Effector CD8-positive, alpha-beta T cell (primary cell): ENCODE measurements at places on chromosomes 2 and 18.

GRCh38 chr2:216621292-216621691 lies 11.9 kb upstream of the IGFBP2 start:
- no peak for DNase-seq

DNA sequence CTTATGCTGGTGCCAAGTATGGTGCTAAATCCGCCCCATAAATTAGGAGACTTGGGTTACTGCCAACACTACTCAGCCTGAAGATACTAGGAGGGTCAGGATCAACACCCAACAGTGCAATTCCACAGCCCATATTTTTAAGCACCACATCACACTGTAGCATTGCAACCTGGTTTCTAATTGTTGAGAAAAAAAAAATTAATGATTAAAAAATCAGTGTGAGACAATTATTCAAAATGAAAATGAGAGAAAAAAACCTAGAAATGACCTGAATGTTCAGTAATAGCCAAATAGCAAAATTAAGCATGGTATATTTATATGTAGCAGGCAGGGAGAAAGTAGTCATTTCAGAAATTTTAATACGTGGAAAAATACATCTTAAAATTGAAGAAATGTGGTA lies 29.2 kb upstream of the HNRNPLL start:
- no peak for DNase-seq

DNA sequence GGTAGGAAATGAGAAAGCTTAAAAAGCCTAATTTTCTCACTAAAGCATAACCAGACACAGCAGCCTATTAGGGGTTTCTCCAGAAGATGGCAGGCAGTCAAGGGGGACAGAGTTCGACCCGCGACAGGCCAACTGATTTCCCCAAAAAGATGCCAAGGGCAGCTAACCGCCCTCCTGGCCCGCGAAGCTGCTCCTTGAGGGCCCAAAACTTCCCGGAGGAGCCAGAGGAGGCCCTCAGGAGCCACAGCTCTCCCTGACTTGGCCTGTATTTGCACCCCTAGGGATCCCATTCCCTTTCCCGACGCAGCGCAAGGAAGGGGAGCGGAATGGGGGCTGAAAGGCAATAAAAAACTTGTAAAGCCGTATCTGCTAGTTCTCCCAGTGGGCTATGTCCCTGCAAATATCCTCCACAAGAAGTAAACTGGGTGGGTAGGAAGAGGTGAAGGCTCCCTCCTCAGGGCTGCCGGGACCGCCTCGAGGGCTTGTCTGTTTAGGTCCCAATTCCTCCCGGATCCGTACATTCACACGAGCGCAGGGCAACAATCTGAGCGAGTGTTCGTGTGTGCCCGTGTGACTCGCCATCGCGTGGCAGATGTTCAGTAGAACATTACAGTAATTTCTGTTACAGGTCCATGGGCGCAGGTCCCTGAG lies 756 bp upstream of the NAGK start:
- DNase-seq = no peak

GRCh38 chr18:58269931-58270330 lies 225.9 kb downstream of the NEDD4L start:
- no peak for DNase-seq

GRCh38 chr2:65071499-65072180 lies 15.4 kb downstream of the CEP68 start:
- DNase-seq = no peak

- no peak for DNase-seq
Observed at GRCh38 chr2:177501186-177501585, 108.6 kb downstream of the AGPS start.

DNA sequence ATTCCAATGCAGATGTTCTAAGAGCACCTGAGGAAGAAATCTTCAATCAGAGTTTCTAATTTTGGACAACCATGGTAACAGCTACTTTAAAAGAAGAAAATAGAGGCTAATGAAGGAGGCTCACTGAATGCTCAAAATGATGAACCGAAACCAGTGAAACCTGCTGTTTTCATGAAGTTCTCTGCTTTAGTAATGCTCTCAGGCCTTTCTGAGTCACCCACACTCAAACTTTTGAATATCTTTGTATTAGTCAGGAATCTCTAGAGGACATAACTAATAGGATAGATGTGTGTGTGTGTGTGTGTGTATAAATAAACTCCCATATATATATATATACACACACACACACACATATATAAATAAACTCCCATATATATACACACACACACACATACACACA lies 76.9 kb upstream of the RIT2 start:
- no peak for DNase-seq

DNA sequence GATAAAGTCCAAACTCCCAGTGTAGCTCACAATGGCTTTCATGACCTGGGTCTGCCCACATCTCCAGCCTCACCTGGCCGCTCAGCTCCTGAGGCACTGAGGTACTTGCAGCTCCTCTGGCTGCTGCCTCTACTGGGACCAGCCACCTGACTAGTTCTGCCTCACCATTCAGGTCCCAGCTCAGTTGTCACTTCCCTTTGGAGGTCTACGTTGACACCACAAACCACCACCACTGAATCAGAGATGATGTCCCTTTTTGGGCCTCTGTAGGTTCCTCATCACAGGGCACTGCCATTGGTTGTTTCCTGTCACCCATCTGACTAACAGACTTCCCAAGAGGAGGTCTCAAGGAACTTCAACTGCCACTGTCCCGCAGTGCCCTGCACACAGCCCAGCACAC lies 21.2 kb downstream of the SPP2 start:
- no peak for DNase-seq

GRCh38 chr2:12320027-12320734 lies 396.6 kb upstream of the TRIB2 start:
- no peak for DNase-seq

DNA sequence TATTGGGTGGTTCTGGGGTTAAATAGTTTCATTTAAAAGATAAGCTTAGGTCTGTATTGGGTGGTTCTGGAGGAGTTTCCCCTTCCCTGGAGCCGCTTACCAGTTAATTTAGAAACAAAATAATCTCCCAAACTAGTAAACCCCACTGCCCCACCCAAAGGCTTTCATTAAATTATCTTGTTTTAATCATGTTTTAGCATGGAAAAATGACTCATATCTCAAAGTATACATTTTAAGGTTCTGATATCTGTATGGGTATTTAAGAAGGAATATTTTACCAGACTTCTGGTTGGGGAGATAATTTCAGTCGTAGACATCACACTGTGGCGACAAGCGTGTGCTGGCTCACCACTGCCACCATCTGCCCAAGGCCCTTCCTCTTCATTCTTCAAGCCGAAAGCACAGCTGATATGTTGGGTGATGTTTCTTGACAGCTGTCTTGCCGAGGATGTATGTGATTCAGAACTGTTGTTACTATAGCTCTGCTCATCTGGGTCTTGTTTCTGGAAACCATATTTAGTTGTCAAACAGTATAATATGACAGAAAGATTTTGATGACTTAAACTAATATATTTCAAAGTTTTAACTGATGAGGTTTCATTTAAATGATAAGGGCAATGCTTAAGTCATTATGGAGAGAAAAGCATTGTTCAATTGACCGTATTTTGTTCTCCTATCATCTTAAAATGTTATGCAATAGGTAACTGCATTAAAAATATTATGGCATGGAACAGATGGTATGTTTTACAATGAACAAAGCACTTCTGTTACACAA lies 5.1 kb downstream of the FIGLA start:
- no peak for DNase-seq

- no peak for DNase-seq
Observed at GRCh38 chr2:151556121-151556520, 146.4 kb downstream of the RIF1 start.

GRCh38 chr2:30709516-30709915 lies 97.7 kb downstream of the CAPN13 start:
- DNase-seq = no peak

GRCh38 chr18:75482880-75483279 lies 55.4 kb upstream of the SMIM21 start:
- DNase-seq = no peak

DNA sequence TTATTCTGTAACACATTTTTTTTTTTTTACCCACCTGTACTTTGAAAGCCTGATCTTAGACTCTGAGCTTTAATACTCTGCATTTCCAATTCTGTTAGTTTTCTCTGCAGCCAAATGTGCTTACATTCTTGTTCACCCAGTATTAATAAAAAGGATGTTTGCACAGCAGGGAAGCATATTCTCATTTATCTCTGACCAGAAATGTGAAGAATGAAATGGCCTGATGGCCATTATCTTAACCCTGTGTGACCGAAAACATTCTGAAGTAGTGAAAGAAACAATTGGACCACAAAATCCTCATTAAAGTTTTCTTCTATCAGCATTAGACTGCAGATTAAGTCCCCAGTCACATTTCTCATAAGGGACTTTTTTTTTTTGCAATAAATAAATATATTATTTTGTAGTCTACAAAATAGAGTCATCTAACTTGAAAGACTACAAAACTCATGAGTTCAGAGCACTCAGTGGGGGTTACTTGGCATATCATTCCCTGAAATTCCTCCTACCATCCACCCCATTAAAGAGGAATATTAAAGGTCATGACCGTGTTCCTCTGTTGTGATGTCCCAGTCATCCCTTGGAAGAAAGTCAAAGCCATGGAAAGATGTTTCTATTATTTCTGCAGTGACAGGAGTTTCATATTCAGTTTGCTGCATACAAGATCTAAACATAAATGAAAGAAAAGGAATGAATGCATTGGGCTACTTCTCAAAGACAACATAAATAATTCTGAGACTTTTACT lies 364.4 kb downstream of the RND3 start:
- DNase-seq = no peak

GRCh38 chr2:26652361-26653041 lies 11.3 kb upstream of the CIB4 start:
- DNase-seq = no peak

- DNase-seq = no peak
Observed at GRCh38 chr2:156896294-156896693, 361.2 kb upstream of the GALNT5 start.

GRCh38 chr2:109609352-109610024 lies 4.3 kb downstream of the SEPTIN10 start:
- no peak for DNase-seq

GRCh38 chr18:59386909-59387686 lies 28.0 kb upstream of the LMAN1 start:
- DNase-seq = no peak

DNA sequence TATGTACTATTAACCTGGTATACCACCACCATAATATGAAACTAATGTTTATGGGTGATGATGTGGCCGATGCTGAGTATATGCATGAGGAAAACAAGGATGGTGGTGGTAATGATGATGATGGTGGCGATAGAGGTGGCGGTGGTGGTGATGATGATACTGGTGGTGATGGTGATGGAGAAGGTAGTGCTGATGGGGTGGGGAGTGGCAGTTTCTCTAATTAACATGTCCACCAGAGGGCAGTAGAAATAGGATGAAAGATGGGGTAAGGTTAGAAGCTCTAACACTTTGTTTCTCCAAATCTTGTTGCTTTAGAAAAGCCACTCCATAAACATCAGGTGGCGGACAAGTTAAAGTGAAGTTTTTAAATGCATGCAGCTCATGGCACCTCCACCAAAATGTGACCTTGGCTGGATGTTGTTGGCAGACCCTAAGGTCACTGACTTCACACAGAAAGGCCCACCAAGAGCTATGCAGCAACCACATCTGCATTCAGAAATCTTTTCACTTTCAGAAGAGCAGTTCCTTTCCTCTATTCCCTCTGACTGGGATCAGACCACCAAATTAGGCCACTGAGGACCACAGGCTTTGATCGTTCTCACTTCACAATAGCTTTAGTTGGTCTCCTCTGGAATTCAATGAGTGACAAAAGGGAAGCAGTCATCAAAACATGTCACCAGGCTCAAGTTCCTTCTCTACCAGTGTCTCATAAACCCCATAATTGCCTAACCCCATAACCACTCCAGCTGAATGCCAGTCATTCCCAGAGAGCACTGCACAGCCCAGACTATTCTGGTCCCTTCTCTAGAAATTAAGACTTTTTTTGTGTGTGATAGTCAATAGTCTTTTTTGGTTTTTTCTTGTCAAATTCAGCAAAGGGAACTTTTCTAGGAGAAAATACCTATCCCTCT lies 7.5 kb upstream of the BCL11A start:
- DNase-seq = no peak

GRCh38 chr2:138779781-138780445 lies at the start of gene NXPH2:
TSS of gene NXPH2 (minus strand) at chr2:138780390. CDS start at chr2:138780241, 149 bp downstream.
- DNase-seq = no peak

DNA sequence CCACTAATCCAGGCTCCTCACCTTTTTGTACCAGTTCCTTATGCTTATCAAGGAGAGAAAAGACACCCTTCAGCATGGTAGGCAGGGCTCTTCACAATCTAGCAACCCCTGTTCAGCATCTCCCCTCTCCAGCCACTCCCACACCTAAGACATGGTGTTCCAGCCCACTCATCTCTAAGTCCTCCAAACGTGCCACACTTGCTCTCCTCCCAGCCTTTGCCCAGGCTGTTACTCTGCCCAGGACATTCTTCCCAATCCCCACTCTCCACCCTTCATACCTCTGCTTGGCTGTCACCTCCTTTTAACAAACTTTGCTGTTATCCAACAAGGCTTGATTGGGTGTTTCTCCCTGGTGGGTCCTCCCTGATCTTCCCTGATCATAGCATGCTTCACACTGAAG lies 270.6 kb upstream of the CHAC2 start:
- no peak for DNase-seq

- no peak for DNase-seq
Observed at GRCh38 chr2:69272803-69273471, 114.1 kb downstream of the GFPT1 start.

DNA sequence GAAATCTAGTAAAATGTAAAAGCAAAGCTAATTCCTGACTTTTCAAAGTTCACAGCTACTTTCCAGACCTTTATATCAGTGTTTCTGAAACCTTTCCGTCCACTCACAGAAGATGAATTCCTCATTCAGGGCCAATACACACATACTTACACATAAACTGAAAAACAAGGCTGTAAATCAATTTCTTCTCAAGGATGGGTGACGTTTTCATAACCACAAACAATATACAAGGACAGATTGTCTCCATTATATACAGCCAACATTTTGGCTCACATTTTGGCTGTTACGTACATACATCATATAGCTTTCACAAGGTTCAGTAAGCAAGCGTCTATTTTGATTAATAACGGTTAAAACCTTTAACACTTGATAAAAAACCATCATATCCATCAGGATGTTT lies 1.4 kb downstream of the RPRD1A start:
- no peak for DNase-seq

- DNase-seq = no peak
Observed at GRCh38 chr2:5555636-5556035, 136.5 kb upstream of the SOX11 start.

DNA sequence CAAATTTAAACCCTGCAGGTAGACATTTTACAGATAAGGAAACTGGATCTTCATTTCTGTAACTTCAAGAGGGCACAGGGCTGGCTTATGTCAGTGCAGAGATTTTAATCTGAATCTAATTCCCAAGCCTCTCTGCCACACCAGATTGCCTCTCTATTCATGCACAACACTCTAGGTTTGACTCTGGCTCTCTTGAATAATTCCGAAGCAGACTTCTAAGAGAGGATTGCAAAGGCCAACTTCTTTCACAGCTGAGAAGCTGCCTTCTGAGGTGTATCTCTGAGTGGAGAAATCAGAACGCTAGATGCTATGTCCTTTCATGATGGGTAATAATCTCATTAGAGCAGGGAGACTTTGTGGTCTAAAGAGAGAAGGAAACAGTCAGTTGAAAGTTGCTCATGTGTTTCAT lies 20.1 kb upstream of the MGAT5 start:
- DNase-seq = no peak
